ENCODE measurements at places on chromosomes 5 and 9.
A peak's percentile ranks its signal among the peaks of the same experiment; 100 is the strongest.

- no peak for DNase-seq
Observed at GRCh38 chr9:94199776-94200175, 59.3 kb upstream of the ZNF169 start.

DNA sequence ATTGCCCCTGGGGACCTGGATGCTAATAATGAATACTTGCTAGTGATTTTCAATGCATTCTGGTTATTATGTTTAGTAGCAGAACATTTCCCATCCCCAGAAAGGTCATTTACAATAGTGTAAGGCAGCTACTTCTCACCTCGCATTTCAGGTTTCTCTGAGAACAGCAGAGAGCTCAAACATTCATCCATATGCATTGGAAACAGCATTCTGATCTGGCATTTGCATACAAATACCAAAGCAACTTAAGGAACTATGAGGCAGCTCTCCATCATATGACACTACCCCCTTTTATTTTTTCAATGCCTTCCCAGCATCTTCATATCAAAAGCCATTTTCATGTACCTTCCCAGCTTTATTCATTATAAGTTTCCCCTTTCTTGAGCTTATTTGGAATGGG, 6.4 kb downstream of the PPP2R2B start:
- DNase-seq = no peak

GRCh38 chr5:343461-344401, 22.2 kb downstream of the AHRR start:
- DNase-seq = no peak

DNA sequence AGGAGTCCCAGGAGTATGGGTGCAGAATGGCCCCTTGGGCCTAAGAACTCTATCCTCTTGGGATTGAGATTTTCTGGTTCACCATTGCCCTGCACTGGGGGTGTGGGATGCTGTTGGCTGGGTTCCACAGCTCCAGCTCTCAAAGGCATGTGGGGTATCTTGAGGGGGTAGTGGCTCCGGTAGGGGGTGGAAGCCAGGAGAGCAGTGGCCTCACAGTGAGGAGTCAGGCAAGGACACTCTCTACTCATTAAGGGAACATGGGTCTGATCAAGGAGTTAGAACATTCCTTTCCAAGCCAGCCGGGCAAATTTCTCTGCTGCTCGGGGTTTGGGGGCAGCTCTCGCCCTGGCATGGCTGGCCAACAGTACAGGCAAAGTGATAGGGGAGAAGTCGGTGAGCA, 33.0 kb downstream of the LARP1 start:
- no peak for DNase-seq

DNA sequence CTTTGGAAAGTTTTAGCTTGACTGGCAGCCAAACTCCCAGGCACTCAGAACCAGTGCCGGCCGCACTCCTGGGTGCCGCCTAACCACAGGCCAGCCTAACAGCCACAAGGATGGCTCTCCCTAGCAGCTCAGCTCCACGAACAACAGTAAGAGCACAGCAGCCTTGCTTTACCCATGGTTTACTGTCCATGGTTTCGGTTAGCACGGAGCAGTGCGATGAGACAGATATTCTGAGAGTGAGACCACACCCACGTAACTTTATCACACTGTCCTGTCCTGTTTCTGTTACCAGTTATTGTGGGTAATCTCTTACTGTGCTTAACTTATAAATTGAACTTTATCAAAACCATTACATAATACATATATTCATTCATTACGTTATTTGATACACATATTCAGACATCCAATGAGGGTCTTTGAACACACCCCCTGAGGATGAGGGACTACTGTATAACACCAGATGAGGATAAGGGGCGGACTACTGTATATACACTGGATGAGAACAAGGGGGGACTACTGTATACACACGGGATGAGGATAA, 12.4 kb downstream of the CLPTM1L start:
- no peak for DNase-seq

- no peak for DNase-seq
Observed at GRCh38 chr5:96730586-96730985, 68.4 kb downstream of the CAST start.

GRCh38 chr5:93274291-93274690, 306.7 kb downstream of the NR2F1-AS1 start:
- DNase-seq = no peak

DNA sequence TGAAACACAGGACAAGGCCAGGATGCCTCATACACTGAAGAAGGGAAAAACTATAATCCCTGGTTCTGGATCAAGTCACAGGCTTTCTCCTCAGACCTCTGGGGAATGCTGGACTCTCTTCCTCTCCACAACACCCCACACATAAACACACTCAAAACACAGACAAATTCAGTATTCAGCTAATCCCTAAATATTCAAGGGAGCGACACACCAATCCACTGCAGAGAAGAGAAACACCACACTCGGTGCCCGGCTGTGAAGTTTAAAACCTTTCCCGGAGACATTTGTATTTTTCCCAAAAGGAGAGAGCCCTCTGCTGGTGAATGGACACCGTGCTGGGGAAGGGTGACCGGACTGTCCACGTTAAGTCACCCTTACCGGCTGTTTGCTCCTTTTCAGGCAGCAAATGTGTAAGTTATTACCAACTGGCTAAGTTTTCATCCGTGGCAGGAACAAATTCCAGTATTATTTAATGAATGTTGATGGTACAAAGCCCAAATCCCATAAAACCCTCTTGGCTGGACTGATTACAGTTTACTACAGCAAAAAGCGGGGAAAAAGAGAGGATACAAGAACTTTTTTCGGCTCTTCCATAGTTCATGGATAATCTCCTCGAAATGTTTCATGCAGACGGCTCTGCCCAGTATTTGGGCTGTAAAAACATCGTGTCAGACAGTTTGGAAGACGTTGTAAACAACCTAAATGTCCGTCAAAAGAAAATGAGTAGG, 130.9 kb upstream of the SLC30A5 start:
- no peak for DNase-seq

DNA sequence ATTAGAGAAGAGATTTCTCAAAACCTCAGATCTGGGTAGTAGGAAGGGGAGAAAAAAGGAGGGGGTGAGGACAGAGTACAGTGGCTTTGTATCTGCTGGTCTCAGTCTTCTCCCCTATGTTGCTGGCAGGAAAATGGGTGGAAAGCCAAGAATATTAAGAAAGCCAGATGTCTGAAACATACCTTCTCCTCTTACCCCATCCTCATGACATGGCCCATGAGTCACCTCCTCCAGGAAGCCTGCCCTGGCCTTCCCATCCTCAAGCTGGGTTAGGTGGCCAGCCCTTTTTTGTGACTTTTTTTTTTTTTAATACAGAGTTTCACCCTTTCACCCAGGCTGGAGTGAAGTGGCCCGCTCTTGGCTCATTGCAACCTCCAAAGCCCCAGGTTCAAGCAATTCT, 61.8 kb downstream of the ABCA1 start:
- DNase-seq = no peak

- no peak for DNase-seq
Observed at GRCh38 chr5:10707198-10708142, 53.6 kb downstream of the DAP start.

GRCh38 chr5:53983568-53984460, 326.6 kb downstream of the ARL15 start:
- no peak for DNase-seq

DNA sequence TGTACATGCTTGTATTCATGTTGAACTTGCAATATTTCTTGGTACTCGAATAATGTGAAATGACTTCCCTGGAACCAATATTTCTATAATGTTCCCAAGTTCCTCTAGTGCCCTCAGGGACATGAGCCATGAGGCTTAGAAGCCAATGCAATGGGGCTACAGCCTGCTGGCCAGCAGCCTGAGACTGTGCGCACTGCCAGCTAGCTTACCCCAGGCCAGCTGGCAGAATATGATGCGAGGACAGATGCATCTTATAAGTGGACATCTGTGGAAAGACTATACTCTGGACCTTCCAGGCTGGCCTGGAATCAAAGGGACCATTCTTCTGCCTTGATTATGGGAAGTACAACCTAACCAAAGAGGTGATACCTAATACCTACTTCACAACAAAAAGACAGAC, 1862.0 kb upstream of the ACO1 start:
- DNase-seq = no peak

DNA sequence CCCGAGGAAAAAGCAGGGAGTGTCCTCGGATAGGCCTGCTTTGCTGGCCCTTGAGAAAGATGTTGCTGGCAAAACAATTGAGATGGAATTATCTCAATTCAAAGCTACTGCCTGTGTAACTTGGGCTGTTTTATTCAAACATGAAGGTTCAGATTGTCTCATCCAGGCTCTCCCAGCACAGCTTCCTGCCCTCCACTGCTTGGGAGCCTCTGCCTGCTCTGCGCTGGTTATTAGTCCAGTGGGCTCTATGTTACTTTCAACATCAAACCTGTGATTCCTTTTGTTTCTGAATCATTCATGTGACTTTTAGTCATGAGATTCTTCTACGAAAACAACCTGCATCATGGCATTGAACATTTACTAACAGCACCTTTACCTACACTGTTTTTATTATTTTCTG, 123.2 kb downstream of the SNCAIP start:
- DNase-seq = no peak

- DNase-seq = no peak
Observed at GRCh38 chr5:517535-518100, 6.6 kb downstream of the SLC9A3 start.

GRCh38 chr5:33334829-33335228, 105.9 kb upstream of the TARS1 start:
- no peak for DNase-seq

DNA sequence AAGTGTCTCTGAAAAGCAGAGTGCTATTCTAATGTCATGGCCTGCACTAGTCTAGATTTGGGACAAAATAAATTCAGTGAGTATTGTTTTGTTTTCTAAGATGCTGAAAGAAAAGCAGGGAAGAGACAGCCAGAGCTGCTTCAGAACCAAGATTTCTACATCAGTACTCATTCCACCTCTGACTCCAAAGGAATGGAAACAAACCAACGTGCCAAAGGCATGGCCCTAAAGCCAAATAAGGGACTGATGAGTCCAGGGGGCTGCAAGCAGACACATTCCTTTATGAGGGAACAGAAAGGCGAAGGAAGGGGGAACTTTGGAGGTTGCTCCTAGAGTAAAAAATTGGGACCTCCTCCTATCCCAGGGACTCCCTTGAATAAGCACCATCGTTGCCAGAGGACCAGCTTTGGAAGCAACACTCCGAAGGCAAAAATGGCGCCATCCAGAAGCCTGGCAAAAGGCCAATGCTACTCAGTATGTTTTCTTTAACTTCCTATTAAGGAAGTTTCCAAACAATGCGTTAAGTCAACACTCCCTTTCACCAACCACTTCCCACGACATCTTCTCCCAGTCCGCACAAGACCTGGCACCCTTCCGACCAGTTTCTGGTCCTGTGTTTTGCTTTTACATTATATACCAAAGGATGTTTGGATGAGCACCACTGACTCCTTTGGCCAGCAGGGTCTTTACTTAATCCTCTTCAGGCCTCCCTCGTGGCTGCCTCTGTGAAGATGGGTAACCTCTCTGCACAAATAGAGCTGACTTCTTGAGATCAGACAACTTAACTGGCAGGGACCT, 31.6 kb downstream of the ADAM19 start:
- DNase-seq = no peak

- no peak for DNase-seq
Observed at GRCh38 chr9:111000202-111000601, 38.1 kb downstream of the LPAR1 start.

DNA sequence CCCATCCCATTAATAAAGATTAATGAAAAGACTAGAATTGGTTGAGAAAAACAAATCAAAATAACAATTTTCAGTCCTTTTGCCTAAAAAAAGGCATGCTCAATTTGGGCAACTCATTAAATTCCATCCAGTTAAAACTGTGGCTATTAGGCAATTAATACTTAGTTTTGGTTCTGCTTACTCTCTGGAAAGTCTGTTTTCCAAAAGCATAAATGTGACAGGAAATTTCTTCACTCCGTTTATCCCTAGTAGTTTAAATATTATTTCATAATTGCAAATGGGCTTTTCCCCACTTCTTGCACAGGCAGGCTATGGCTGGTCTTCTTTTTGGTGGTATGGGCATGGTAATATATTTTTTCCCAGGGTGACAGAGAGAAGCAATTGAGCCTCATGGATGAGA, 373.3 kb upstream of the KLF4 start:
- DNase-seq = no peak

DNA sequence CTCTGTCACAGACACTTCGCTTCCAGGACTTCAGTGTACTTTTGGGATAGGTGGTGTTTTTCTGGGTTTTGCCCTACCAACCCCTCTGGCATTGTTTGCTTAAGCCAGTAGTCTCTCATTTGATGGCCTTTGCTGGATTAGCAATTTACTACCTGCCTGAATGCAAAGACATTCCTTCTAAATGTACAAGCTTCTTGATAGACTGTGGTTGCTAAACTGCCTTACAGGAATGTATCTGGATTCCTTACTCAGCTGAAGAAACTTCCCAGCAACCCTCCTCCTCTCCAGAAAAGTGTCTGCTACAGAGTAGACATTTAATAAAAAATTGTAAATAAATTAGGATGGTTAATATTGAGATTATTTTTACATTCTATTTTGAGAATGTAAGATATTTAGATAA, 1916.7 kb downstream of the EFNA5 start:
- DNase-seq = no peak

GRCh38 chr9:83538172-83538889, at the start of gene FRMD3:
Gene FRMD3, minus strand, starts transcription at chr9:83538401. Its CDS starts 170 bp downstream, at chr9:83538231.
- DNase-seq = no peak

DNA sequence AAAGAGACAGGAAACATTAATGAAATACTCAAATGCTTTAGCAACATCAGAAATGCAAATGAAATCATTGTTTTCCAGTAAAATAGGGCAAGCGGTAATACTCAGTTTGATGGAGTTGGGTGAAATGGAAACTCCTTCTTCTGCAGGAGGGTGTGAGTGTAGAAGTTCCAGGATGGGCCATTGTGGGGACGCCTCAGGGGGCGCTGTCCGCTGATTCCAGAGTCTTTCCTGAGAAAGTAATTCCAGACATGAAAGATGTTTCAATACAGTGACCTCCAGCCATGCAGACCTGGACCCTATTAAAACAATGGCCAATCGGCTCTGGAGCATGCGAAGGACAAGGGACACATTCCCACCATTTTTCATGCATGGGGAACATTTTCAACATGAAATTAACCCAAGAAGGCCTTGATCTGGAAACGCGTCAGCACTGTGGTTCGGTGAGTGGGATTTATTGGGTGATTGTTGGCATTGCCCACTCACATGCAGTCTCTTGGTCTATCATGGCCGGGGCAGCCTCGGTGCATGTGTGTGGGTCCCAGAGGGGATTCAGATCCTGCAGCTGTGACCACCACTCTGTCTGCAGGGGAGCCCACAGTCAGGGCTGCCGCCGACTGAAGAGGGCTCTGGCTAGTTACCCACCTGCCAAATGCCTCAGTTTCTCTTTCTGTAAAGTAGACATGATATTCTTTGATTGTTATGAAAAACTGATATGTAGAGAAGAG, 132.6 kb upstream of the IRX4 start:
- no peak for DNase-seq

- DNase-seq = peak; percentile 44
Observed at GRCh38 chr5:10635257-10635866, 71.5 kb downstream of the ANKRD33B start.

DNA sequence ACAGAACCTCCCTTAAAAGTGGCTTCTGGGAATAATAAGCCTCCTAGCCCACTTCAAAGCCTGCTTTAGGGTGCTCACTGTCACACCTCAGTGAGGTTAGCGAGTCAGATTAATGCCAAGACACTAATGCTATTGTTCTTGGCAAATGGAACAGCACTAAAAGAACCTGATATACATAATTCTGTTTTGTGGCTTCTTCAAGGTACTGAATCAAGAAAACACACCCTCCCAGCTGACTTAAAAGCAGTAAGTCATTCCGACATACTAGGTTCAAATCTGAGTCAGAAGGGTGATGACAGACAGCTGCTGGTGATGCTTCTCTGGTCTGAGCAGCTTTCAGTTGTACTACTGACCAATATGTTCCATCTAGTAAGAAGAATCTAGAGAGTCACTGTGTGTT, 121.6 kb downstream of the OXCT1 start:
- DNase-seq = no peak

GRCh38 chr5:66498791-66499207, 97.4 kb upstream of the MAST4 start:
- no peak for DNase-seq

All from activated T-helper 1 cell treated with anti-CD3 and anti-CD28 coated beads, Interleukin-2, amount 50 U/mL, for 16 hours (primary cell).